Putamen (tissue), 1 donor: ENCODE measurements at places on chromosomes 3 and 15.

GRCh38 chr3:9099702-9100512 lies 136.6 kb upstream of the RAD18 start:
- DNase-seq = no peak

GRCh38 chr3:54931182-54931581 lies 3.3 kb upstream of the LRTM1 start:
- DNase-seq = peak; percentile 91

GRCh38 chr15:98308117-98308516 lies 340.2 kb upstream of the IGF1R start:
- no peak for DNase-seq

- DNase-seq = peak; percentile 45
Observed at GRCh38 chr15:74245342-74245931, 9.3 kb downstream of the CCDC33 start.

DNA sequence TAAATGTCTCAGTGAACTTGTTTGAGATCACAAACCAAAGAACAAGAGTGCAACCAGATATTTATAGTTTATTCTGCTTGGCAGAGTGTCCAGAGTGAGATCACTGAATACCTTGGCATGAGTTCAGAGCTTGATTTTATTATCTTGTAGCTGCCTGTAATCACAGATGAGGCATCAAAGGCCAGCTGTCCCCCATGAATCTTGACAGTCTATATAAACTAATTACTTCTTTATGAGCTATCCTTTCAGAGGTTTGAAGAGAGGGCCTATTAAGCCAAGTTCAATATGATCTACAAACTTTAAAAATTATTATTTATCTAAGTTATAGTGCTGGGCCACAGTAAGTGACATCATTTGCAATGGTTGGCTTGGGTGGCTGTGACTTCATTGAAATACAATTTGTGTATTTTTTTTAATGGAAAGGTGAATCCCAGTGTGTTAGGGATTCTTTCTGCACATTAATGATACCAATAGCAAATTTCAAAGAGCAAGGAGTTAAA lies 251.5 kb downstream of the CLSTN2 start:
- peak; percentile 23 for DNase-seq

DNA sequence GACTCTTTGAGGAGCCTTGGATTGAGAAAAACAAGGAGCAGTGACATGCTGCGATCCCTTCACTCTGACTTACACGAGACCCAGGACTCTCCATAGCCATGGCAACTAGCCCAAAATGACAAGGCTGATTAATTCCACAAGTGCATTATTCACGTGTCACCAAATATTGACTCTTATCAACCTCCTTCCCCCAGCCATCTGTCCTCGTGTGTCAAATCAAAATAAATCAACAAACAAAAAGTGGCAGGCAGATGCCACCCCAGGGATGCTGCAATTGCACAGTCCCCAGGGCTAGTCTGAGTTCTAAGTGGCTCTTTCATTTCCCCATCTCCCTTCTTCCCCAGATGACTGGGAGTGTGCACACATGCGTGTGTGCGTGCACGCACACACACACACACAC lies 104.9 kb downstream of the AQP9 start:
- DNase-seq = no peak

GRCh38 chr3:193343726-193344222 lies 34.8 kb downstream of the ATP13A5 start:
- no peak for DNase-seq

GRCh38 chr15:47299846-47300434 lies 417.4 kb upstream of the SEMA6D start:
- DNase-seq = no peak

DNA sequence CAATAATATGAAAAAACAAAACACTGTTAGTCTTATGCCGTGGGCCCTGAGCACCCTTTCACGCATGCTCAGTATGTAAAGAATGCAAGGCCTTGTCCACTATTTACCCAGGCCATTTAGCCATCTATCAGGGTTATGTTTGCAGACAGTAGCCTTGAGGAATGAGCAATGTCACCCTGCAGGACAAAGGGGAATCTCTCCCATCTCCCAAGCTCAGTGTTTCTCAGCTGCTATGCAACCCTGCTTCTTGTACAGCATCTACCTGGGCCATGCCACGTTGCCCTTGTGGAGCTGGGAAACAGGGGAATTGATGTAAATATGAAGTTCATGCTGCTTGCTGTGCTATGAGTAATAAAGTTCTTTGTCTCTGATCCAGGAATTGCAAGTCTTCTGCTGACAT lies 51.5 kb upstream of the SLCO2A1 start:
- DNase-seq = no peak
